NCI-H1694 (cell line): ENCODE measurements at places on chromosomes 6 and 20.
A peak's percentile ranks its signal among the peaks of the same experiment; 100 is the strongest.

DNA sequence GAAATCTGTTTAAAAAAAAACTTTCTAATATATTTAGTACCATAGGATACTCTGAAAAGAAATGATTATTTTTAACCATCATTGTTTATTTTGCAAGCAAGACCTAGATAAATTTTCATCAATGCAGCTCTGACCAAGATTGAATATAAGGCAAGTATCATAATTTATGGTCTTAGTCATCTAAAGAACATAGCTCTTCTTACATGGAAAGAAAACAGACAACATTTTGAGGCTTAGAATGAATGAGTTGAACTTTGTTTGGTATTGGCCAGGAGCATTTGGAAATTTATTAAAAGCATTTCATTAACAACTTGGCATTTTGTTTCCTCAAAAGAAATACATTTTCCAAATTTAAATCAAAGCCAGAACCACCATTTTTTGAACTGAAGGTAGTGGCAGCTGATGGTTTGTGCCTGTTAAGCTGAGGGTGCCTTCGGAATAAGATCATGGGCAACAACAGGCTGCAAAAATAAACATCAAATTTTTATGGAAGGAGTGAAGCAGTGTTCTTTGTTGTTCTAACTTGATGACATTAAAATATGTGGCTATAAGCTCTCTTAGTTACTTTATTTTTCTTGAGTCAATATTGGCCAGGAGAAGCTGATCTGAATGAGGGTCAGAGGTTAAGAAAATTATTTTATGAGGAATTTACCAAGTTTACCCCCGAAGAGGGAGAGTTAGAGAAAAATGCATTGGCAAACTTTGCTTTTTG is 6.7 kb upstream of the ATXN1 start:
- DNase-seq = no peak

- no peak for DNase-seq
Observed at GRCh38 chr6:119344306-119344705, 5.3 kb downstream of the MAN1A1 start.

GRCh38 chr20:20892328-20892727 is 179.9 kb upstream of the RALGAPA2 start:
- no peak for DNase-seq

GRCh38 chr6:87731818-87732661 is 30.0 kb upstream of the AKIRIN2 start:
- no peak for DNase-seq

DNA sequence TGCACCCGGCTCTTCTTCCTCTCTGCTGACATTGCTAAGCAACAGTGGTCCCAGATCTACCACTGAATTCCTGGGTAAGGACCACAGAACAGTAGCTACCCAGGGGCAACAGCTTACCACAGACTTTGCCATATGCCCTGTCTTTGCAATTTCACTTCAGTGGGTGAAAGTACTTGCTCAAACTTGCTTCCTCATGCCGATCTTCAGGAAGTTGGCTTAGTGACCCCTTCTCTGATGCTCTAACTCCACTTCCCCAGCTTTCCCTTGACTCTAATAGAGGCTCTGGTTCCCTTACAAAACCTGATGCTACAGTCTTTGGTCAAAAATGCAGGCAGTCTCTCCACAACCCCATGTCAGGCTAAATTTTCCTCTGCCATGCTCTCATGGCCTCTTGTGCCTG is 3.3 kb upstream of the TAAR5 start:
- no peak for DNase-seq

DNA sequence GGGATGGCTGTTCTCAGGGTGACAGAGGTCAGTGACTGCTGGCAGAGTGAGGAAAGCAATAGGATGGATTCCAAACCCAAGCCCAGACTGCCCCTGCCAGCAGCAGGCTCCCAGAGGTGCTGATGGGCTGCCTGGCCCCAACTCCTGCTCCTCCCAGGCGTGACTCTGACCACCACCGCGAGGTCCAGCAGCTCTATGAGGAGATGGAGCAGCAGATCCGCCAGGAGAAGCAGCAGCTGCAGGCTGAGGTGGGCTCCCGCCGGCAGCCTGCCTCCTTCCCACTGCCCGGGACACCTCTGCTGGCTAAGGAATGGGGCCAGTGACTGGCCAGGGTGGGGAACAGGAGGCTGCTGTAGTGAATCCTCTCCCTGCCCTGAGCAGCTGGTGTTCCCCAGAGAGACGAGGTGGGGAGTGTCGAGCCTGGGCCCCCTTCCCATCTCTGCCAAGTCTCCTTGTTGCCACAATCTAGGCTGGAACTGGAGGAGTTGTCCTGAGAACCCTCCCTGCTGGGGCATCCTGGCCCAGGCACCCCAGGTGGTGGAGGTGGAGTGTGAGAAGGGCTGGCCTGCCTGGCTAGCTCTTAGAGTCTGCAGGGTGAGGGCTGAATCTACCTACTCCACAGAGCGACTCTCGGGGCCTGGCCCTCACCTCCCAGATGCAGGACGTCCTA is 20.4 kb downstream of the RAB44 start:
- no peak for DNase-seq

GRCh38 chr6:36117658-36118549 is 12.4 kb upstream of the MAPK13 start:
- DNase-seq = no peak

DNA sequence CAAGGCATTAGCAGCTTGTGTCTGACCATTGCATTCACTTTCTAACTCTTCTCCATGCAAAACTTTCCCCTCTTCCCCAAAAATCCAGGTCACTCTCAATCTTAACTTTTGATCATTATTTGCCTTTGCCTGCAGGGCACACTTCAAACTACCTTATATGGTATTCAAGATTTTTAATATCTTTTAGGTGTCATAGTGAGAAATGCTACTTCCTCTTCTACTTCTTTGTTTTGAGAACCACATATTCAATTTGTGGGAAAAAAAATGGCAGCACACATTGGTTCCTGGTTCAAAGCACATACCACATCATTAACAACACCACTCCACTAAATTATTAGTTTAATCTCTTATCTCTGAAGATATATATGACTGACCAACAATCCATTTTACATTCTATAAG is 1267.0 kb upstream of the CITED2 start:
- no peak for DNase-seq

GRCh38 chr20:14992153-14992552 is 654.7 kb upstream of the FLRT3 start:
- no peak for DNase-seq

DNA sequence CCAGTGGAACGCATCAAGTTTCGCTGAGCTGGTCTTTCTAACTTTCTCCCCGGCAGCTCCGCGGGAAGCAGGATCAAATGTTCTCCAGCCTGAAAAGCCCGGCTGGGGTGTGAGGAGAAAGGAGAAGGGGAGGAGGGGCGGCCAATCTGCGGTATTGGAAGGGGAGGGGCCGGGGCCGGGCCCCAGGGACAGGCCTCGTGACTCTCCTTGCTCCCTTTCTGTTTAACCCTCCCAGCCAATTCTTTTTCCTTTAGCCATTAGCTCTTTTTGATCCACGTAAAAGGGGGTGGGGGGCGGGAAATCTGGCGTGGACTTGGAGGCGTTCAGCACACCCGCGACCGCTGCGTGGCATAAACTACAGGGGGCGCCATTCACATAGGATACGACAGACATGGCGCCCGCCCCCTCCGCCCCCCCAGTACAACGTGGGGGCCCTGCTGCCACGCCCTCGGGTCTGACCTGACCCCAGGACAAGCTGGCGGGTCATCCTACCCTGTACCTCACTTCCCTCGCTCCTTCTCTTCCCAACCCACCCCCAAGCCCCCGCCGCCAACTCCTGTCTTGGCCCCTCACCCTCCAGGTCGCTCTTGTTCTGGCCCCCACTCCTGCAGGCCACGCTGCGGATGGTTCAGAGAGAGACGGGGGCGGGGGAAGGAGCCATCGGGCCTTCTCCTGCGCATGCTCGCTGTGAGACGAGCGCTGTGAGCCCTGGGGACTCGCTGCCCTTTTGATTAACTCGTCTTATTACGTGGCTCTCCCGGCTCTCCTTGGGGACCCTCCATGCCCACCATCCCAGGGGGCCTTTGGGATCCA is 7.8 kb upstream of the MDGA1 start:
- DNase-seq = no peak

- DNase-seq = no peak
Observed at GRCh38 chr6:113944701-113945100, 26.2 kb downstream of the HDAC2 start.

DNA sequence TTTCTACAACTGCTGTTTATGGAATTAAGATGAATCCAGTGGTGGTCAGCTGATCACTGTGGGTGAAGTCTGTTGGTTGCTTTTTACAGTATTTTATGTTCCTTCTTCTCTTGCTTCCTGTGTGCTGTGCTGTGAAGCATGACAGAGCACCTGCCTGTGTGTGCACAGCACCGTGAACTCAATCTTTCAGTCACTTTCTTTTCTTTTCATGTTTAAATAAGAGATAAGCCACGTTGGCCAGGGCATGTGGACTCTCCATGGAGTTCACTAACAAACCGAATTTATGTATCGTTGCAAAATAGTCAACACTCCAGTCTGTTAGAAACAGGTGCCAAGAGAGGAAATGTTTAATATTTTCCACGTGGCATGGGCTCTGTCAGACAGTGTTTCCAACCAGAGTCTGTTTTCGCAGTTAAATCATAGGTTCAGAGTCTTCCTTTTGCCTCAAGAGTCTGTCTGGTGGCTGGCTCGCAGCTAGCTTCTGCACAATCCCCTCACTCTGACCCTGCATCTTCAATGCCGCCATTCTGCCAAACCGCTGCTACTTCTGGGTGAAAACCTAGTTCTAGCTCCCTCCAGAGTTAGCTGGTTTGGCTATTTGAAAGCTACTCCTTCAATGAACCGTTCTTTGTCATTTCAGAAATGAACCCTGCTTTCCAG is 73.2 kb downstream of the QRSL1 start:
- DNase-seq = peak; percentile 8

- no peak for DNase-seq
Observed at GRCh38 chr6:85574932-85575598, 18.6 kb downstream of the SNX14 start.

GRCh38 chr6:56659721-56660380 is 17.2 kb upstream of the DST start:
- DNase-seq = no peak

DNA sequence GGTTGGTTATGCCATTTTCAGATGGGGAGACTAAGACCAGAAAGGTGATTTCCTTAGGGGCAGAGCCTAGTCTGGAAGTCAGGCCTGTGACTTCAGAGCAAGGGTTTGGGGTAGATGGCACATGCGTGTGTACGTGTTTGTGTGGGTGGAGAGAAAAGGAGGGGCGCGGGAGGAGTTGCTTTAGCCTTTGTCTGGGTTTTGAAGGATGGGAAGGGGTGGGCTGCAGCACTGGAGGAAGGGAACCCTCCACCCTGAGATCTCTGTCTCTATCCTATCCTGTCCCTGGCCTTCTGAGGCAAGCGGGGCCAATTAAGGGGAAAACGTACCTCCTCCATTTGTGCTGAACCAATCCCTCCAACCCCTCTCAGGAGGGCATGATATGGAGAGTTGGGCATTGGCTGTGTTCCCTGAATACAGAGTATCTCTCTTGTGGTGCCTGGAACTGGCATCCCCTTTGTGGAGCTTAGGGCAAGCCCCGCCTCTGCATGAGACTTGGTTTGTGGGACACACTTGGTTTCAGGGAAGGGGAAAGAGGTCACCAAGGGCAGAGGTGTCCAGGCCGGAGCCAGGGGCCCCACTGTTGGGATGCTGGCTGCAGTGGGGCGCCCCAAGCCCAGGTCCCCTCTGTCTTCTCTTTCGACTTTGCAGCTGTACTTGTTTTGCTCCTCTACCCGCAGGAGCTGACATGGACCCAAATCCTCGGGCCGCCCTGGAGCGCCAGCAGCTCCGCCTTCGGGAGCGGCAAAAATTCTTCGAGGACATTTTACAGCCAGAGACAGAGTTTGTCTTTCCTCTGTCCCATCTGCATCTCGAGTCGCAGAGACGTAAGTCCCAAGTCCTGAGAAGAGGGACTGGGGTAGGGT is at the start of gene DBNDD2:
Gene DBNDD2 (plus strand): TSS at position 507 of the 863 bp plus-strand sequence. CDS start 179 bp downstream, at position 686.
- DNase-seq = no peak

GRCh38 chr20:39538317-39538716 is 576.2 kb downstream of the DHX35 start:
- DNase-seq = no peak

DNA sequence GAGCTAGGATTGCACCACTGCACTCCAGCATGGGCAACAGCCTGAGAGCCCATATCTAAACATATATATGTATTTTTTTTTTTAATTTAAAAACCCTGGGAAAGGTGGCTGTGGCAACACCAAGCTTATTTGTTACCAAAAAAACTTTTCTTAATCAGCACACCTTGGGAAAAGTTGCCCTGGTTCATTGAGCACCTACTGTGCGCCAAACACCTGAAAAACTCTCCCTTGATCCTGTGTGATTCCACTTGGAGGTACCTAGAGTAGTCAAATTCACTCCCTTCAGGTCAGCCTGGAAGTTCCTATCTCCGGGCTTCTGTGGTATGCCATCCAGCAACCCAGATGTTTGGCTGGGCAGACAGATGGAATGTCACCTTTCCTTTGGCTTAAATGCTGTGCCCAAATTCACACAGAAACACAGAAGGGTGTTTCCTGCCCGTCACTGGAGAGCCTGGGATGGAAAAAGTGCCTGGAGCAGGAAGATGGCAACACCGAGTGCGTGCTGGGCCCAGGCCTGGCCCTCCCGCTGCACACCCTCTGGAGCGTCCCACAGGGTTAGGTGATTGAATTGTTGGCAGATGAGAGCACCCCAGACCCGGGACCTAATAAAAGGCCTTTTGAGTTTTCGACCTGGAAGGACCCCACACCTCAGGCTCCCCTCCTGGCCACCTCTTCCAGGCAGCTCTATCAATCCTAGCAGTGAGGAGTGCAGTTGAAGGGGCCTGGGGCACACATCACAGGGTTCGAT is 337.5 kb downstream of the ZFAND3 start:
- no peak for DNase-seq

DNA sequence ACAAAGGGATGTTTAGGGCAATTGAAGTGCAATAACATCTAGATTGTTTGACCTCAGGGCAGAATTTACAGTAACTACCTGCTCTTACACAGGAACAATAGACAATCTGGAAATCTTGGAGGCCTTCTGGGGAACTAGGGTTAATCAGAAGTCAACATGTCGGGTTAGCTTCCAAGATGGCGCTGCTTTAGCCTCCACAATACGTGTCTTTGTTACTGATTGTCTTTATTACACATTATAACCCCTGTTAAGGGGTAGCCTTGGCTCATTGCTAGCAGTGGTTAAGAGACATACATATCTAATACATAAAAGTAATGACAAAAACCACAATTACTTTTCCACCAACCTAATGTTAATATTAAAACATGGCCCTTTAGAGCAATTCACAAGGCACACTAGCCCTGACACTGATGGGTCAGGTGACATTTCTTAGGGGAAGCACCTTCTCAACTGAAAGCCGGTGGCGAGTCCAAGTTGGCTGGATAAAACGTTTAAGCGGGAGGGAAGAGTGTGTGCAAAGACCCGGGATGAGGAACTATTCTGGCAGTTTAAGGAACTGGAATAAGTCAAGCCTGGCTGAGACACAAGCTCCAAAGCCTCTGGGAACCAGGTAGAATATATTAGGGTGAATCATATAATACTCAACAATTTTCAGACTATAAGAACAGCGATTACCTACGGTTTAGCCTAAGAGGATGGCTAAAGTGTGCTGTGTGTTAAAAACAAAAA is 236.9 kb downstream of the BCAS1 start:
- no peak for DNase-seq

GRCh38 chr6:81246200-81246599 is 506.3 kb downstream of the TENT5A start:
- no peak for DNase-seq
